ENCODE measurements at places on chromosomes 6 and 20.

DNA sequence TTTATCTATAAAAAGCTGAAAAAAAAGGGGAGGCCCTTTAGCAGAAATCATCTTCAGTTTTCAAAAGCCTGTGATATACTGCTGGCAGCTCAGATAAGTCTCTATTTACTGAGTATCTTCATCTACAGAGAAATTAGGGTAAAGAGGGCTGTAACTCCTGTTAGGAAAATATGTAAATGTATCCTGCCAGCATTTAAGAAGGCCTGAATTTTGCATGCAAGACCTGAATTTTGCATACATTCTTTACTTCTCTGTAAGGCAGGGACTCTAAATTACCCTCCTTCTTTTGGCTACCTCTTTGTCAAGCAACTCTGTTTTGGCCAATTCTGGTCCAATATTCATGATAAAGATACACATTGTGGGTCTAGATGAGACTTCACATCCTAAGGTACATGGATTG lies 150.6 kb upstream of the SPACA1 start:
- DNase-seq, result no peak

DNA sequence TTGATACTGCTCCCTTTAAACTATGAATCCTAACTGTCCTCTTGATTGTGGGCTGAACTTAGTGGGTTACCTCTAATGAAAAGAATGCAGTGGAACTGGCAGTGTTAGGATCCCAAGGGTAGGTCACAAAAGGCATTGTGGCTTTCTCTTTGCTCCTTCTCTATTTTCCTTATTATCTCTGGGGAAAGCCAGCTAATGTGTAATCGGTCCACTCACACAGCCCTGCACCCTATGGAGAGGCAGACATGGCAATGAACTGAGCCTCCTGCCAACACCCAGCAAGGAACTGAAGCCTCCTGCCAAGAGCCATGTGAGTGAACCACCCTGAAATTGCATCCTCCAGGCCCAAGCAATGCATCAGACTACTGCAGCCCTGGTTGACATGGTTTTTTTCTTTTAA lies 24.6 kb upstream of the ZNF133 start:
- DNase-seq, result no peak

DNA sequence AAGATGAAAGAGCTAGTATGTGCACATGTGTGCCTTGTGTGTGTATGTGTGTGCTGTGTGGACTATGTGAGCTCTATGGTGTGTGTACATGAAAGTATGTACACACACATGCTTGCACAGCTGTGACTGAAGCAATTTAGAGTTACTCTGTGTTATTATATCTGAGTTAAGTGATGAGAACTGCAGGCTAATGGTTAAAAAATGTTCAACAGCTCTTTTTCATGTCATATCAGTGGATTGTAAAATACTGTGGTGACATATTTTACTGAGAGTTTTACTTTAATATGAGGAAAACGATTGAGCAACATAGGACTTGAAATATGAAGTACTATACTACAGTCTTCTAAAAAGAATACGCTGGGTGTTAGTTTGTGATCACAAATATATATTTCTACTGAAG lies 195.7 kb upstream of the KCNK16 start:
- no peak for DNase-seq

- DNase-seq, result no peak
Measured at GRCh38 chr20:60249436-60249835, 291.2 kb downstream of the CDH26 start.

- no peak for DNase-seq
Measured at GRCh38 chr20:1310071-1310470, 18.9 kb downstream of the SDCBP2 start.

GRCh38 chr6:36683145-36683655 lies 4.7 kb downstream of the CDKN1A start:
- no peak for DNase-seq

DNA sequence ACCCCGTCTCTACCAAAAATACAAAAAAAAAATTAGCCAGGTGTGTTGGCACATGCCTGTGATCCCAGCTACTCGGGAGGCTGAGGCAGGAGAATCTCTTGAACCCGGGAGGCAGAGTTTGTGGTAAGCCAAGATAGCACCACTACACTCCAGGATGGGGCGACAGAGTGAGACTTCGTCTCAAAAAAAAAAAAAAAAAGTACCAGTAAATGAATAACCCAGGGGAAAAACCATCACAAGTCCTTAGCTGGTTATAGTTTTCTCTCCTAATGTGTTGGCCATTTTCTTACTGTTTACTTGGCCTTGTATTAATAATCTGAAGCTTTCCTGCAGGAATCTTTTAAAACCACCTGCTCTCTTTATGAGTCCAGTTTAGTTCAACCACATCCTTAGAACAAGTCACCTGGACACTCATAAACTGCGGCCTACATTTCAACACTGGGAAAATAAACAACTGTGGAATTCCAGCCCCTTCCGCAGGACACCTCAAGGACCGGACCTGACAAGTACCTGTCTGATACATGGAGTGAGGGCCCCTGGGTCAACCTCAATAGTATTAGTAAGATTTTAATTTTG lies 102.6 kb downstream of the ATP9A start:
- no peak for DNase-seq

- no peak for DNase-seq
Measured at GRCh38 chr6:168695701-168696100, 254.7 kb downstream of the SMOC2 start.

DNA sequence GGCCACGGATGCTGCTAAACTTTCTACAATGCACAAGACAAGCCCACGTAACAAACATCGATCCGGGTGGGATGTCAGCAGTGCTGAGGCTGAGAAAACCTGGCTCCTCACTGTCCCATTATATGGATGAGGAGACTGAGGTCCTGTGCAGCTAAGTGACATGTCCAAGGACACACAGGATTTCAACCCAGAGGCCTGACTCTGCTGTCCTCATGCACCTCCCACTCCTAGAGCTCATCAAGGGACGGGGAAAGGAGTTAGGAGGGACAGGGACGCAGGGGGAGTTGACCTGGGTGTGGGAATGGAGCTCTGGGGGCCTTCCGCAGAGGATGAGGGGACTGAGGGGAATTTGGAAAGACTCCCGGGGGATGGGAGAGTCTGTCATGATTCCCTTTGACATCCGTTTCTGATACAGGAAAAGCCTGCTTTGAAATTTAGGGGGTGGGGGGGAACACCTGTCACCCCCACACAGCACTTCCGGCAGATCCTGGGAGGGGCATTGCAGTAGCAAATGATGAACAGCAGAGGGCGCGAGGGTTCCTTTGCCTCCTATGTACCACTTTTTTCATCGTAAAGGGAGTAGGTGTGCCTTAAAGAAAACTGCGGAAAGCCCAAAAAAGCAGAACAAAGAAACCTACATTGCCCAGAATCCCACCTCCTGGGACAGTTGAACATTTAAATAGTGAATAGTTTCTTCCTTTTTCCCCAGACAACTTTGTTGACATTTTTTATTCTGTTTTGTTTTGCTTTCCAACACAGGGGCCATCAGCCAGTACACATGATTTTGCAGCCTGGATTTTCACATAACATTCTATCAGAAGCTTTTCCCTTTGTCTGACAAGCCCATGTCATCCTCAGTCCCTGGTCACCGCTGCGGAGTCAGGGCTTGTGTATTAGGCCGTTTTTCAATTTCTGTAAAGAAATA lies 48.6 kb downstream of the SLC2A10 start:
- DNase-seq, result peak; percentile 35

DNA sequence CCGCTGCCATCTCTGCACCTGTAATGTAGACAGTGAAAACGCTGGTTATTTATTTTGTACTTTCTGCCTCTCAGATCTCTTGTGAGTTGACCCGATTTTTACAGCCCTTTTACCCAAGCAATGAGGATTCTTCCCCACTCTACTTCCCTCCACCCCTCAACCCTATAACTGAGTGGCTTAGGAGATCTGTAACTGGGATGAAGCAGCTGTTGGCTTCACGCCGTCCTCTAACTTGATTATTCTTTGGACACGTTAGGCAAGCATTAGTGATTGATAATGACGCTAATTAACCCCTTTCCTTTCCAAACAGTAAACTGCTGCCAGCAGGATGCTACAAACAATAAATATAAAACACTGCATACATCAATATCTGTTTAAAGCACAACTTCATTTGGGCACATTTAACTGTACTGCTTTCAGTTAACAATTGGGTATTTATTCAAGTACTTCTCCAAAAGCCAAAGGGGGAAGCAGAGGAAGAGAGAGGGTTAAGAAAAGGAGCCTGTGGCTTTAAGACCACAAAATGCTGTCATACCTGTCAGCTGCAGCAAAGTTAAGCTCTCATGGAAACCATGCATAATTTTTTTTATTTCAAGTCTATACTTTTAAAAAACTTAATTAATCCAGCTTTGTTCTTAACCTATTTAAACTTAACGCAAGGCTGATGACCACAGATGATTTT lies 21.2 kb downstream of the TFAP2A start:
- no peak for DNase-seq

- no peak for DNase-seq
Measured at GRCh38 chr6:25303254-25303653, 24.1 kb downstream of the CARMIL1 start.

DNA sequence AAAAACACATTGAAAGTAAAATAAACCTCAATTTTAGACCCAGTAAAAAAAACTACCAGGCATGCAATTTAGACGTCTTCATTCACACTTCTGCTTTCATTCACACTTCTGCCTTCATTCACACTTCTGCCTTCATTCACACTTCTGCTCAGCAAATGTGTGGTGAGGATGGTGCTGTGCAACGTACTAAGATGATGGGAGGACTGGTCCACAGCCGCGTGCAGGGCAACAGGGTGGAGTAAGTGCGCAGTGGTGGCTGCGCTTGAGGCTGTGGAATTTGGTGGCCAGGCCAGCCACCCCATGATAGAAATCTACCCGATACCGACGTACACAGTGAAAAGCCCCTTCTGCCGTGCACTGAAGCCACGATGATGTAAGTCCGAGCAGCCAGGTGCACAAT lies 114.3 kb upstream of the CD93 start:
- no peak for DNase-seq

DNA sequence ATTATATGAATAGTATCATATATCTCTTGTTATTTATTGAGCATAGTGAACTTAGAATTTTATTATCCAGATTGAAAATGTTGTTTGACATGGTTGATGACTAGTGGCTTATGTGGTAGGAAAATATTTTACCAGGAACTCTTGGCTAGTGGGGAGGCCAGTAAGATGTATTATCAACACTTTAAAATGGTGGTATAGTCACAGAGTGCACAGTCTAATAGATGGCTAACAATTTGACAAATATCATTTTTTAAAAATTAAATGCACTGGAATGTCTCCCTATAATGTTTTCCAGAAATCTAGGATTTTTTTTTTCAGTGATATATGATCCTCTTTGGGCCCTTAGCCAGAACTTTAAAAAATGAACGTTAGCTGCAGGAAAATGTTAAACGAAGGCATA lies 26.9 kb upstream of the EYA4 start:
- no peak for DNase-seq

GRCh38 chr6:158783851-158784250 lies 35.3 kb downstream of the EZR start:
- no peak for DNase-seq

DNA sequence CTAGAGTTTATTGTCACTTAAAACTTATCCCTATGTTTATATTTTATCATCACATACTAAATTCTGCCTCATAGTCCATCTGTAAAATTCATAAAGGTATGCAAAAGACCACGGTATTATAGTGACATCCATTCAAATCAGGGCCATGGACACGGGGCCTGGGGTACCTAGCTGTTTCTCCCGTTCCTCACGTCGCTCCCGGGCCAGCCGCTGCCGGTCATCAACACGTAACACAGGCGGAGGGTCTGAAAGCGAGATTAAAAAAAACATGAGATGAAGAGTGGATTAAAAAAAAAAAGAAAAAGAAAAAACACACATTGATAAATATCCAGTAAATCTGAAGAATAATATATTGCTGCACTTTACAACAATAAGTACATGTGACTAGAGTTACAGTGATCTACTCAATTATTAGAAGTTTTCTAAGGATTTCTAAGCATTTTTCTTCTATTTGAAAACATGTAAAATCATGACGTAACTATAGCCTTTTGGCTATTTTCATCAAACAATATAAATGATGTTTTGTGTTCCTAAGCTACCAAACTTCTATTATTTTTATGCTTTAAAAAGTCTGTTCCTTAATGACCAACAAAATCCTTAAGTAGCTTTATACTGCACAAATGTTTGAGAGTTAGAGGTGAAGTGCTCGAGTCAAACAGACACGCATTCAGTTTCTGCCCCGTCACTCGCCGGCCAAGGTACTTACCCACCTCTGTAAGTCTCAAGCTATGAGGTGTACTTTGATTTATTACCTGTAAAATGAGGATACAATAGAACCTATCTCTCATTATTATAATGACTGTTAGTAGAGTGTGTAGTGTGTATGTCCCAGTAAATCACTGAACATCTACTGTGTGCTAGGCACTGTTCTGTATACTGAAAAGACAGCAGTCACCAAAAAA lies 122.1 kb upstream of the BCLAF1 start:
- no peak for DNase-seq

GRCh38 chr20:21505161-21505809 lies 8.6 kb downstream of the NKX2-2 start:
- peak; percentile 88 for DNase-seq

DNA sequence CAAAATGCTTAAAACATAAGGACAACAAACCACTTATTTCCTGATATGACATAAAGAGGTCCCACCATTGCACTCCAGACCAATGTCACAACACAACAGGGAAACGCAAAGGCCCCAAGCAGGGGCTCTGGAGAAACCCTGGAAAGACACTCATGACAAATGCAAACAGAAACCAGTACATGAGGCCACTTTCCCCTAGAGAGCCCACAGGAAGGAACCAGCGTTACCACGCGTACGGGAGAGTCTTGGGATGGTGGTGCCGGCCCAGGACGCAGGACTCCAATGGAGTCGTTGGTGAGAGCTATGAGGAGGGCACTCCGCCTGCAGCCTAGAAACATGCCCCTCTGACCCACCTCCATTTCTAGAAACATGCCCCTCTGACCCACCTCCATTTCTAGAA lies 20.2 kb downstream of the GMEB2 start:
- DNase-seq, result no peak

- no peak for DNase-seq
Measured at GRCh38 chr6:138494312-138494711, 5.0 kb downstream of the NHSL1 start.

DNA sequence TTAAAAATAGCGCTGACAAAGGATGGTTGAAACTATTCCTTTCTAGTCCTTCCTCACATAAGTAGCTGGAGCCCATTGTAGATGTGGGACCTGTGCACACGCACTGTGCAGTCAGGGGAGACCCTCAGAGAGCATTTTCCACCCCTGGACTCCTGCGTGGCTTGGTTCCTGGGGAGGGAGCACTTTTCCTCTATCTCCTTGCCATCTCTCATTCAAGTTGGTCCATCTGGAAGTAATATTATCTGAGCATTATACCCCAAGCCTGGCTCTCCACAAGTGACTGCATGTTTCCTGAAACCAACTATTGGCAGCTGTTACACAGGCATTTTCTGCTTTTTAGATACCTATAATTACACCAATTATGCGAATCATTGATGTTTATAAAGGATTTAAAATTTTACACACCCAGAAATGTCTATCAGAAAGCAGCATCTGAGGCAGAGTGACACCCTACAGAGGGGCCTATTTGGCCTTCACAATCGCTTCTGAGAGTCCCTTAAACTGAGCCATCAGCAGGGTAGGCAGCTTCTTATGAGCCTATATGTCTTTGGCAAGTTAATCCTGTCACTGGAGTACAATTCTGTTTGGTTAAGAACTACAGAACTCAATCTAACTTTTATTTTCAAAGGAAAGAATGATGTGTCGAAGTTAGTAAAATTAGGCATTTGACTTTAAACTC lies 18.7 kb downstream of the SOX4 start:
- DNase-seq, result no peak

GRCh38 chr6:5081182-5081581 lies 4.0 kb upstream of the PPP1R3G start:
- no peak for DNase-seq

GRCh38 chr6:129175066-129175465 lies 292.1 kb downstream of the LAMA2 start:
- DNase-seq, result no peak

All from stimulated activated CD4-positive, alpha-beta T cell treated with anti-CD3 and anti-CD28 coated beads, Interleukin-1b, Interleukin-23, amount 100 ng/mL, for 24 hours (primary cell).